GM19239 (cell line): ENCODE measurements at places on chromosomes 1 and 21.

GRCh38 chr21:42374864-42375499 is 8.6 kb upstream of the TFF1 start:
- DNase-seq: no peak

GRCh38 chr1:163186862-163187261 is 15.9 kb downstream of the RGS5 start:
- DNase-seq: no peak

DNA sequence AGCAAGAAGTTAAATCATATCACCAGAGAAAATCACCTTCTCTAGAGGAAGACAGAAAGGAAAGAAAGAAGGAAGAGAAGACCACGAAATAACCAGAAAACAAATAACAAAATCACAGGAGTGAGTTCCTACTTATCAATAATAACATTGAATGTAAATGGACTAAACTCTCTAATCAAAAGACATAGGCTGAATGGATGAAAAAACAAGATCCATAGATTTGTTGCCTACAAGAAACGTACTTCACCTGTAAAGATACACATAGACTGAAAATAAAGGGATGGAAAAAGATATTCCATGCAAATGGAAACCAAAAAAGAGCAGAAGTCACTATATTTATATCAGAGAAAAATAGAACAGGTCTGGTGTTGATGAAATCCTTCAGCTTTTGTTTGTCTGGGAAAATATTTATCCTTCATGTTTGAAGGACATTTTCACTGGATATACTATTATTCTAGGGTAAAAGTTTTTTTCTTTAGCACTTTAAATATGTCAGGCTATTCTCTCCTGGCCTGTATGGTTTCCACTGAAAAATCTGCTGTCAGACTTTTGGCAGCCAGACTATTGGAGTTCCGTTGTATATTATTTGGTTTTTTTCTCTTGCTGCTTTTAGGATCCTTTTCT is 202.5 kb upstream of the DUSP10 start:
- no peak for DNase-seq

DNA sequence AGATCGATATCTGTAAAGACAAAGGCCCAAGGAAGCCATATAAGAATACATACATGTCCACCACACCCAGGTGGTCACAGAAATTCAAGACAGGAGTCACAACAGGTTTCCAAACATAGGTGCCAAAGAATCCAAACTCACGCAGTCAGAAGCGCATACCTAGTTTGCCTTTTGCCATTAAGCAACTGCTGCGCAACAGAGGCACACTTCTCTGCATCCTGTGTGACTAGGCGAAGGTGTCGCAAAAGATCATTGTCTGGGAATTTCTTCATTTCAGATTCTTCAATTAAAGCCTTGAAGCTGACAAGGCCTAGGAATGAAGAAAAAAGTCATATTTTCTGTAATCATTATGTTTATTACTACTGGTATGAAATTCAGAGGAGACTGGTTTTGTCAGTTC is 32.2 kb upstream of the SYT2 start:
- DNase-seq: no peak

DNA sequence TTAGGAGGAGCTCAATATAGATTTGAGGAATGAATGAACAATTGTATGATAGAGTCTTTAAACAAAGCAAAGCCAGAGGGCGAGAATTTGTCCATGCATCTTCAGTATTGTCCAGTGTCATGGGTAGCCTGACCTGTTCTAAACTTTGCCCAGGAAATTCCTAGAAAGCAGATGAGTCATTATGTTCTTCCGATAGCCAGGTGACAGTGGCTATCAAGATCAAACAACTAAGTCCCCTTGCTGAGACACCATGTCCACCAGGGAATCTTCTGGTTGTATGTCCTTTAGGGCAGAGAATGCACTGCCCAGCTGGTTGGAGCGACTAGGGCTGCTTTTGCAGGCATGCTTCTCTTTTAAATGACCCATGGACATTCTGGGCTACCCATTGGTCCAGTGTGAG is 1.8 kb upstream of the SLC26A9 start:
- DNase-seq: no peak

DNA sequence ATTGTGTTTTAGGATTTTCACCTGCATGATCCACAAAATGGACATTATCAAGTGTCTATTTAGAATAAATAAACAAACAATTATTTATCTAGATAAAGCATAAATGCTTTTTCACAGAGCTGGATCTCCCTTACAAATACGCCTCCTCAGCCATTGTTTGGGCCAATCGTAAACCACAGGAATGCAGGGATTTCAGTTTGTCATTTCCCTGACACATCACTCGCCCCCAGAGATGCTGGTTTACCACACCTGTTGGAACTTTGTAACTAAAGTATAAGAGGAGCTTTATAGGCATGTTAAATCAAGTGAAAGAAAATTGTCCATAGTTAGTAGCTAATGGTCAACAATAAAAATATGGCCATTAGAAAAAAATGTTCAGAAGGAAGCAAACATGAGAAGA is 40.3 kb downstream of the GPR88 start:
- DNase-seq: no peak

- no peak for DNase-seq
Observed at GRCh38 chr1:93827633-93828366, 51.2 kb downstream of the DNTTIP2 start.

GRCh38 chr1:109258481-109259466 is 9.4 kb downstream of the CELSR2 start:
- no peak for DNase-seq

DNA sequence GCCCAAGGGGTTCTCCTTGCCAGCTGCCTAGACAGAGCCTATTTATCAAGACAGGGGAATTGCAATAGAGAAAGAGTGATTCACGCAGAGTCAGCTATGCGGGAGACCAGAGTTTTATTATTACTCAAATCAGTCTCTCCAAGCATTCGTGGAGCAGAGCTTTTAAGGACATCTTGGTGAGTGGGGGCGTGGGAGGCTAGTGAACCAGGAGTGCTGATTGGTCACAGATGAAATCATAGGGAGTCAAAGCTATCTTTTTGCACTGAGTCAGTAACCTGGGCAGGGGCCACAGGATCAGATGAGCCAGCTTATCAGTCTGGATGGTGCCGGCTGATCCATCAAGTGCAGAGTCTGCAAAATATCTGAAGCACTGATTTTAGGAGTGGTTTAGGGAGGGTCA is 64.8 kb upstream of the MRPS6 start:
- DNase-seq: no peak

- no peak for DNase-seq
Observed at GRCh38 chr1:184693011-184693410, 61.6 kb downstream of the EDEM3 start.

GRCh38 chr1:22207511-22208267 is 64.8 kb upstream of the WNT4 start:
- no peak for DNase-seq

GRCh38 chr1:42833981-42834380 is 12.4 kb upstream of the ZNF691 start:
- no peak for DNase-seq

DNA sequence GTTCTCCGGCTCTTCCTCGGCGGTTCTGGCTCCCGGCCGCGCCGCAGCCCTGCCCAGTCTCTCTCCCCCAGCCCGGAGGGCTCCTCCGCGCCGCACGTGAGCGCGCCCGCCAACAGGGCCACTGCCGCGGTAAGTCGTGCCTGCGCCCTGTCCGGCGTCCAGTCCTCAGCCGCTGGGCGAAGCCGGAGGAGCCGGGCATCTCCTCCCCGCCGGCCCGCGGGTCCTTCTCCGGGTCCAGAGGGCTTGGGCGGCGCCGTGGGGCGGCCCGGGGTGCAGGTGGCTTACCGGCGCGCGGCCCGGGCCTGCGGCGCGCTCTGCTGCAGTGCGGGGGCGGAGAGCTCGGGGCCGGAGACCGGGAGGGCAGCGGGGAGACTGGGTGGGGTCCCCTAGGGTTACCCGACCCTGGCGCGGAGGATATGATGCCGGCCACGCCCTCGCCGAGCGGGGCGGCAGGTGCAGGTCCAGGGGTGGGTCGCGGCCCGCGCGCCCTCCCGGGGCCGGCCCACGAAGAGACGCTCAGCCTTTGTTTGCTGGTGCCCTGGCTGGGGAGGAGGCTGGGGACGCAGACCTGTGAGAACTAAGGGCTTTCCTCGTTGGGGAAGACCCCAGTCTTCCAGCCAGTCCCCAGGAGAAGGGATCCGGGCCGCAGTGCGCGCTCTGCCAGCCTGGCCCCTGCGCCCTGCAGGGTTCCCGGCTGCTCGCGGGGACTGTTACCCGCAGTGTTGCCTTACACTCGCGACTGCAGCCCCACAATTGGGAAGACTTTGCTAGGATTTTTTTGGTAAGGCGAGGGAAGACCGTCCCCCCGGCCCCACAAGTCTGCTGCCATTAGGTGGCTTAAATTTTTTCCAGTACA is at the start of gene DOP1B:
Gene DOP1B (plus strand): TSS at position 10 of the 856 bp plus-strand sequence. CDS start 7,910 bp downstream, outside the sequence.
- peak; percentile 21 for DNase-seq

GRCh38 chr1:207883660-207884250 is 27.2 kb downstream of the CD34 start:
- DNase-seq: no peak

GRCh38 chr1:203368624-203369451 is 17.9 kb upstream of the FMOD start:
- DNase-seq: no peak

GRCh38 chr1:67802565-67802964 is 30.7 kb downstream of the GNG12 start:
- DNase-seq: no peak

DNA sequence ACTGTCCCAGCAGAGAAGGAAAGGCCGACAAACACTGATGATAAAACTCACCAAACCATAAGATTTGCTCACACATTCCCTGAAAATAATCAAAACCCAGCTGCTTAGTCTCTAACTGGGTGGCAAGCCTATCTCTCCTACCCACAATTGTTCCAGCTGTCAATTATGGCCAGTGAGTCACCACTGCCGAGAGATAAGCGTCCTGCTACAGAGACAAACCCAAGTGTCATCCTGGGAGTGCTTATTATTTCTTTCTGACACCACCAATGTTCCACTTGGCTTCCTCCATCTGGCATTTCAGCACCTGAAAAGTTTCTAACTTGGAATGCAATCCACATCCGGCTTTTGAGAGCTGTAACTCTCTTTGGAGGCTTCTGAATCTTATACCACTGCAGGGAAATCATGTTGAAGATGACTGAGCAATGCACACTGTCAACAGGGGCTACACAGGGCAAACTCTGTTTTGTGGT is 51.5 kb upstream of the VAV3 start:
- no peak for DNase-seq

DNA sequence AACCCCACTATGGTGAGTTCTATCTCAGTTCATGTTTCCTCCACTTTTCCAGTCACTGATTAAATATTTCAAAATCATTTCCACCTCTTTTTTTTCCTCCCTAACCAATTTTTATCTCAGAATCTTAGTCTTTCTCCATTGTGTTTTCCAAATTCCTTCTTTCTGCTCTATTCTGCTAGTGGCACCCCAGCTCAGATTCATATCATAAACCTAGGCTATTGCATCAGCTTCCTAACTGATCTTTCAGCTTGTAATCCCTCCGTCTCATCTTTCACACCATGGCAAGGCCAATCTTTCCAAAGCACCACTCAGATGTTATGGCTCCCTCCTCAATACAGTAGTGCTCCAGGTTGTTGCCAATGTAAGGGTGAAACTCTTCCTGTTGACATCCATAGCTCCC is 631.9 kb downstream of the PLPP3 start:
- no peak for DNase-seq
